ENCODE measurements at places on chromosomes 1 and 21.

- no peak for DNase-seq
These were observed 39.9 kb upstream of the BACH1 start for GRCh38 chr21:29258626-29259338.

DNA sequence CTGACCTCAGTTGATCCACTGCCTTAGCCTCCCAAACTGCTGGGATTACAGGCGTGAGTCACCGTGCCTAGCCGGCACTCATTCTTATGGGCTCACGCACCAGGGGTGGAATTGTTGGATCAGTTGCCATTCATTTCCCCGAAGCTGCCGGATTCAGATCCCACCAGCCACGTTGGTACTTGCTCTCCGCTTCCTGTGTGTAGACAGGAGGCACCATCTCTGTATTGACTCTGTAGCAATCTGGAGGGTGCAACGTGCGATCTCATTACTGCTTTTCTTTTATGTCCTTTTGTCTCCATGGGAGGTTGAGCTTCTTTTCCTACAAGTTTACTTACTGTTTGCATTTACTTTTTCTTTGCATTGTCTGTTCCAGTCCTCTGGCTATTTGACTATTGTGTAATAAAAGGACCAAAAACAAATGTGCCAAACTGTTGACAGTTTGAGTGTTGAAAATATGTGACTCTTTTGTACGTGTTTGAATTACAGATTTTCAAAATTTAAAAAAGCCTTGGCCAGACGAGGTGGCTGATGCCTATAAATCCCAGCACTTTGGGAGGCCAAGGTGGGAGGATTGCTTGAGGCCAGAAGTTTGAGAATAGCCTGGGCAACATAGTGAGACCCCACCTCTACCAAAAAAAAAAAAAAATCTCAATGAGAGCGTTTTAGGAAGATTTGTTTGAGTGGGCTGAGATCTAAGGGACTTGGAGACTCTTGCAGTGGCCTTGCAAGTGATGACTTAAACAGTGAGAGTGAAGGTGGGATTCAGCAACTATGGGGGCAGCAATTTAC is 39.1 kb downstream of the SPSB1 start:
- no peak for DNase-seq

DNA sequence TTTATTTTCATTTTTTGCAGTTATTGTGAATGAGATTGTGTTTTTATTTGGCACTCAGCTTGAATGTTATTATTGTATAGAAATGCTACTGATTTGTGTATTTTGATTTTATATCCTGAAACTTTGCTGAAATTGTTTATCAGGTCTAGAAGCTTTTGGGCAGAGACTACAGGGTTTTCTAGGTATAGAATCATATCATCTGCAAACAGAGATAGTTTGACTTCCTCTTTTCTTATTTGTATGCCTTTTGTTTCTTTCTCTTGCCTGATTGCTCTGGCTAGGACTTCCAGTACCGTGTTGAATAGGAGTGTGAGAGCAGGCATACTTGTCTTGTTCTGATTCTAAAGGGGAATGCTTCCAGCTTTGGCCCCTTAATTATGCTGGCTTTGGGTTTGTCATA is 27.3 kb downstream of the ZNF691 start:
- no peak for DNase-seq

- no peak for DNase-seq
These were observed 2.1 kb downstream of the GSTM4 start for GRCh38 chr1:109657970-109658369.

DNA sequence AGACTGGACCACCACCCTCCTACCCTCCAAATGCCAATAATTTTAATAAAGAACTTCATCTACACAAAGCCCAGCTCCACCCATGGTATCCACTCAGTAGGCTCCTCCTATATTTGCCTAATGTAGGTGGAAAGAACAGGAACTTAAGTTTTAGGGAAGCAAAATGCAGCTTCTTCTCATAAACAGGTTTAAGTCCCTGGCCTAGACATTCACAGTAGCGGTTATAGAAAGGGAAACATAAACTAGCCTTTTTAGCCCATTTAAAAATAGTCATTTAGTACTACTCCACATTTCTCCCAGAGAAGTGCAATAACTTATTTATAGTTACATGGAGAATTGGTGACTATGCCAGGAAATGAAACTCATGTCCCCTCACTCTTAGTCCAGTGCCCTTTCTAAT is 56.6 kb upstream of the CPLANE2 start:
- no peak for DNase-seq

DNA sequence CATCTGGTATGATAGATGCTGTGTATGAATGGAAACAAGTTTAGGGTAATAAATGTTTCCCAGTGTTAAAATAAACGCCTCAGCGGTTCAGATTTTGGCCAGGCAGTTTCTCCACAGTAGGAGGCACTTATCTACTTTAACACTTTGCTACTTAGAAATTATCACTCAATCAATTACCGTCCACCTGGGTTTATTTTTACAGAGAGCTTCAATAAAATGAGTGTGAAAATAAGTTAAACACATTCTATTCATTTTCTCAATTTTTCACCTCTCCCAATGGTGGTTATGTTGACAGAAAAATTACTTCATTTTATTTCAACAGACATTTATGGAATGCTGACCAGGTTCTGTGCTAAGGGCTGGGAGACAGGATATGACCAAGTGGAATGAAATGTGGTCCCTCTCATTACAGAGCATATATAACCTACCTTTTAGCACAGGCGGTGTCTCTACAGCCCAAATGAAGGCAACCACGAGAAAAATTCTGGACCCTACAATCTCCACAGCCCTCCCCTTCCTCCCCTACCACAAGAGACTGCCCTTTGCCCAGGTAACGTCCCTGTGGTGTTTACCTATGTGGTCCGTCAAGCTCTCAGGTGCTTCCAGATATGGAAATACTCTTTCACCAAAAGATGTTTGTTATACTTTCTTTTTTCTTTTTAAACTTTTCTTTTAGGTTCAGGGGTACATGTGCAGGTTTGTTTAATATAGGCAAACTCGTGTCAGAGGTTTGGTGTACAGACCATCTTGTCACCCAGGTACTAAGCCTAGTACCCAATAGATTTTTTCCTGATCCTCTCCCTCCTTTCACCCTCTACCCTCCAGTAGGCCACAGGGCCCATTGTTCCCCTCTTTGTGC is 105.5 kb downstream of the HLCS start:
- DNase-seq = no peak

GRCh38 chr1:107786203-107786845 is 178.7 kb downstream of the VAV3 start:
- DNase-seq = no peak

- DNase-seq = no peak
These were observed 35.8 kb downstream of the PAX7 start for GRCh38 chr1:18666317-18666920.

GRCh38 chr1:202002507-202002906 is 7.9 kb upstream of the ELF3 start:
- no peak for DNase-seq

- no peak for DNase-seq
These were observed 896 bp upstream of the PLA2G2A start for GRCh38 chr1:19980314-19980713.

GRCh38 chr1:66752000-66752592 is at the start of gene DYNLT5:
Gene DYNLT5, plus strand, starts transcription at chr1:66752459. Its CDS starts 2,200 bp downstream, at chr1:66754659.
- DNase-seq = no peak

- DNase-seq = no peak
These were observed 95.3 kb downstream of the BACH1 start for GRCh38 chr21:29394051-29394450.

GRCh38 chr1:64965366-64966157 is 787 bp downstream of the JAK1 start:
- peak; percentile 68 for DNase-seq

DNA sequence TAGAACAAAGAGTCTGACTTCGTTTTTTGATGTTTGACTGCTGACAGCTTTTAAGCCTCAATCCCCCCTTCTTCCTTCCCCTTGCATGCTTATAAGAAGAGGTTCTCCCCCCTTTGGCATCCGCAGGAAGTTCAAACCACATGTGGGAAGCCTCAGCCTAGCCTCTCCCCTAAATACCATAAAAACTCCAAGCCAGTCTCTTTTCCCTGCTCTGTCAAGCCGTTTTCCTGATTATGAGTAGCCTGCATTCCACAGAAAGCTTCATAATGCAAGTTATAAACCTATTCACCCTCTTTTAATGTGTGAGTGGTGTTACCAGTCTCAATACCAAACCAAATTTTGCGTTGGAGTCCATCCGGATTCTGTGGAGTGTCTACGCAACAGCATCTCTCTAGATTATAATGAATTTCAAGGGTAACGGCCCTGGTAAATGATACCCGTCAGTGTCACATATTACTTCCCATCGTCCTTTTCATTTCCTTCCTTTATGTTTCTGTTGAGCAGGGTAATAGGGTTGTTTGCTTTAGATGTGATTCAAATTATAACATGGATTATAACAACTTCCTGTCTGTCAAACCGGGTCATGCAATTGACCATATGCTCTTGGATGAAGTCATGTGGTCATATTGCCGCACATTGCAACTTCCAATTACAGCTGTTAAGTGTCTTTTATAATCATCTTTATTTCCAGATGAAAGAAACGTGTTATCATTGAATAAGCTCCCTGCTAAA is 717.5 kb downstream of the RWDD3 start:
- no peak for DNase-seq

DNA sequence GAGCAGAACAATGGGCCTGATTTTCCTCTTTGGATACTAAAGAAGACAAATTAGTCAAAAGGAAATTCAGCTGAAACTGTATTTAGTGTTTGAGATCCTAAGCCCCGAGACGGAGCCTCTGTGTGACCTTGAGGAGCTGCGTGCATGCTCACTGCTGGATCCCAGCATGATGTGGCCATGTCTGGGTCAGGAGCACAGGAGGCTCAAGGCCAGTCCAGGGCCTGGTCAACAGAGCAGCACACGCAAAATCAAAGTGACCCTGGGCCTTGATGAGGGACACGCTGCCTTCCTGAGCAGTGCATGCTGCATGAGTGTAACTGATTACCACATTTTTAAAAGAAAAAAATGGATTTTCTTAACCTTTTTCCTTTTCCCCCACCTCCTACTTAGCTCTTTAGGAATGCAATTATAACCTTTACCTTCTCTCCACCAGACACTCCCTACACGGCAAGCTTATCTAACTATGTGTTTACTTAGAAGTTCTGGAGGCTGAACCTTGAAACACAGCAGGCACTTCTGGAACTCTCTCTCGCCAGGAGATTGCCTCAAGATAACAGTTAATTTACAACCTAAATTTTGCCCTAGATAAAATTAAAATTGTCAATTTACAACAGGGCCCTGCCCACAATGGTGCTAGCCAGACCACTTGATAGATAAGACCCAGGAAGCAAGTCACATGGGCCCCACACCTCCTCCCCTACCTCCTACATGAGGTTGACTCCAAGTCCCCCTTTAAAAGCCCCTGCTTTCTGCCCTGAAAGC is 144.6 kb downstream of the LRIG2 start:
- no peak for DNase-seq

- no peak for DNase-seq
These were observed 22.4 kb downstream of the ARMH1 start for GRCh38 chr1:44696789-44697345.

GRCh38 chr1:221598122-221598521 is 143.8 kb downstream of the DUSP10 start:
- no peak for DNase-seq

DNA sequence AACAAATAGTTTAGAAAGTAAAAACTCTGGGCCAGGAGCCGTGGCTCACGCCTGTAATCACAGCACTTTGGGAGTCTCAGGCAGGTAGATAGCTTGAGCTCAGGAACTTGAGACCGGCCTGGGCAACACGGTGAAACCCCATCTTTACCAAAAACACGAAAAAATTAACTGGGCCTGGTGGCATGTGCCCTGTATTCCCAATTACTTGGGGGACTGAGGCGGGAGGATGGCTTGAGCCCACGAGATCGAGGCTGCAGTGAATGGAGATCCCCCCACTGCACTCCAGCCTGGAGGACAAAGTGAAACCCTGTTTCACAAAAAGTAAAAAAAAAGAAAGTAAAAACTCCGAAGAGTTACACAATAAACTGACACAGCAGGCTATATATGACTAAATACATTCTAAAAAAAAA is 10.6 kb downstream of the CEP170 start:
- no peak for DNase-seq

- no peak for DNase-seq
These were observed 51.2 kb upstream of the RGS7 start for GRCh38 chr1:241408170-241408569.

DNA sequence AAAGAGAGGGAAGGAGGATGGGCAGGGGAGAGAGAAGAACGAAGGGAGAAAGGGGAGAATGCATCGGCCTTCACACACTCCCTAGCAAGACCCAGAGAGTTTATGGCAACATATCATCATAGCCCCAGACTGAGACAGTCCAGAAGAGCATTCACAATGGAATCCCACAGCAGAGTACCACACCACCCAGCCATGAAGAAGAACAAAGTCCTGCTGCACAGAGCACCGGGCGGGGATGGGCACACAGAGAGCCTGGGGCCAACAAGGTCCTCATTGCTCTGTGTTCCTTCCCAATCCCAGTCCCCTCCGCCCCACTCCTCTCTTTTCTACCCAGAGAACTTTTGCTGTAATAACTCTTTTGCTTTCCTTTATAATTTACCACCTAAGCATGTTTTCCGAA is 118.1 kb upstream of the TMPRSS2 start:
- DNase-seq = no peak

GRCh38 chr1:227304665-227305064 is 13.6 kb downstream of the CDC42BPA start:
- DNase-seq = no peak

DNA sequence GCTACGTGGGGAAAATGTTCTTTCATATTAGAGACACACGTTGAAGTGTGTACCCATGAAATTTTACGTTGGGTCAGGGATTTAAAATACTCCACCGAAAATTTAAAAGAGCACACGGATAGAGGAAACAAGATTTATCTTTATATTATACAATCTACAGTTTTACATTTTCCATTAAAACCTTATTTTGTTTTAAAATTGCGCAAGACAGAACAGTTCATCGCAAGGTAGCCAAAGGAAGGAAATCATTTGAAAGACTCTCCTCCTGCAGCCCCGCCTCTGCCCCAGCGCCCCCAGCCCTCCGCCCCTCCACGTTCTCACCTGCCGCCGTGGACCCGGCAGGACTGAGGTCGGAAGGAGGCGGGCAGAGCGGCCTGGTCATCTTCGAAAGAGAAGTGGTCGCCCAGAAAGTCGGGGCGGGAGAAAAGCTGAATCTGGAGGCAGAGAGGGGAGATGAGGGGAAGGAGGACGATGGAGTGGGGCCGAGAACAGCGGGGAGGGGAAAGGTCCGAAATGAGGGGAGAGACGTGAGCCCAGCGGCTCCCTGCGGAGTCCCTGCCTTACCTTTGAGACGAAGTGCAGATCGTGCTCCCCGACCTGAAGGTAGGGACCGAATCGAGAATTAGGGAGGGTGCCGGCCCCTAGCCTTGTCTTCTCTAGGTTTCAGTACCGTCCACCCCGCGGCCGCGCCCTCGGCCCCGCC is 18.0 kb downstream of the CRYBG2 start:
- no peak for DNase-seq

- DNase-seq = no peak
These were observed 181.9 kb upstream of the VAMP3 start for GRCh38 chr1:7589080-7589735.

DNA sequence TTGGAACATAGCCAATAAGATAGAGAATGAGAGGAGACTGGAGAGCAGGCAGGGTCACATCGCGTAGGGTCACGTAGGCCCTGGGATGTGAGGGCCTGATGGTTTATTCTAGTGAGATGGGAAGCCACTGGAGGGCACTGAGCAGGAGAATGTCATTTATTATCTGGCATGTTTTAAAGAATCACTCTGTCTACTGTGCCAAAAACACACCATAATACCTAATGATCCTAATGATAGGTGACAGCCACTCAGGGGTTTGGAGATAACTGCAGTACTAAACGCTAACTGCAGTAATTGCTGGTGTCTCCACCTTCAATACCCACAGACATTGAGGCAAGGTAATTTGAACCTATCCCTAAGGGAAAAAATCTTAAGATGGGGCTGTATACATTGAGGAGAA is 185.4 kb downstream of the TTLL7 start:
- DNase-seq = no peak

- no peak for DNase-seq
These were observed 854 bp upstream of the ZRANB2 start for GRCh38 chr1:71081697-71082080.

All from effector CD4-positive, alpha-beta T cell (primary cell).